ENCODE measurements at places on chromosomes 2 and 18.

- no peak for DNase-seq
Measured at GRCh38 chr18:50562686-50563085, 2.8 kb downstream of the MAPK4 start.

DNA sequence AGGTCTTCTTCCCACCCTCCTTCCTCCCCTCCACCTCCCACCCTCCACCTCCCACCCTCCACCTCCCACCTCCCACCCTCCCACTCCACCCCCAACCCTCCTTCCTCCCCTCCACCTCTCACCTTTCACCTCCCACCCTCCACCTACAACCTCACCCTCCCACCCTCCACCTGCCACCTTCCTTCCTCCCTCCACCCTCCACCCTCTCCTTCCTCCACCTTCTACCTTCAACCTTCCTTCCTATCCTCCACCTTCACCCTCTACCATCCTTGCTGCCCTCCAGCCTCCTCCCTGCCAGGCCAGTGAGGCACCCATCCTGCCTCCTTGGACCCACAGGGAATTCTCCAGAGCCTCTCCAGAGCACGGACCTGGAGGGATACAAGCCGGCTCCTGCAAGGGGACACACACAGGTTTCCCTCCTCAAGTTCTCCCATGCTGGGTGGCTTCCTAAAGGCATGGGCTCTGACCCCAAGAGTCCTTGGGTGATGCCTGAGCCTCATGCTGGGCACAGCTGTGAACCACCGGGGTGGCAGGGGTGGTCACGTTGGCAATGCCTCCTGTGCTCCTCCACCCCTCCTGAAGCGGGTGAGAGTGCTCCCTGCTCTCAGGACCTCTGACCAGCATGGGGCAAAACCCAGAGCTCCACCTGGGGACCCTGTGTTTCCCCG lies 293.0 kb downstream of the NDUFA10 start:
- DNase-seq, result no peak

DNA sequence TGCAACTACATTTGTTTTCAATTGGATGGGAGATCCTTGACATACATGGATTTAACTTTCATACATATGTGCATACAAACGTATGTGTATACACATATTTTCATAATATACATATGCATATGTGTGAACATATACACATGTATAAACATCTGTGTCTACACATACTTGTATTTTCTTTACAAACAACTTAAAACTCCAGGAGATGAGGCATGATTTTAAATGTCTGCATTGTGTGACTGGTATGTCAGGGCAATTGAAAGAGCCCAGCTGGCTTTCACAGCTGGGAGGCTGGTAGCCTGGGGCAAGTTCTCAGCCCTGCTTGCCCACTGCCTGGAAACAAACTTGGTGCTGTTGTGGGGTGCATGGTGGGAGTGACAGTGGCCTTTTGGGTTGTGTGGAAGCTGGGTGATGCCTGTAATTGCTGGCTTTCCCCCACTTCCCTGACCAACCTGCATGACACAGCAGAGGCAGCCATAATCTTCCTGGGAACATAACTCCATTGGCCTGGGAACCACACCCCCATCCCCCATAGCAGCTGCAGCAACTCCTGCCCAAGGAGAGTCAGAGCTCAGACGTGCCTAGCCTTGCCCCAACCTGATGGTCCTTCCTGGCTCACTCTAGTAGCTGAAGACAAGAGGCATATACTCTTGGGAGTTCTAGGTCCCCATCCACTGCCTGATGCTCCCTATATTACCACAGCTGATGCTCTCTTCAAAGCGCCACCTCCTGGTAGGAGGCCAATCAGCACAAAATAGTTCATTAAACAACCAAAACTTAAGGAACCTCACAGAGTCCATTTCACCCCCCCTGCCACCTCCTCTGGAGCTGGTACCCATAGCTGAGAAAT lies 158.3 kb downstream of the CERS6 start:
- DNase-seq, result no peak

DNA sequence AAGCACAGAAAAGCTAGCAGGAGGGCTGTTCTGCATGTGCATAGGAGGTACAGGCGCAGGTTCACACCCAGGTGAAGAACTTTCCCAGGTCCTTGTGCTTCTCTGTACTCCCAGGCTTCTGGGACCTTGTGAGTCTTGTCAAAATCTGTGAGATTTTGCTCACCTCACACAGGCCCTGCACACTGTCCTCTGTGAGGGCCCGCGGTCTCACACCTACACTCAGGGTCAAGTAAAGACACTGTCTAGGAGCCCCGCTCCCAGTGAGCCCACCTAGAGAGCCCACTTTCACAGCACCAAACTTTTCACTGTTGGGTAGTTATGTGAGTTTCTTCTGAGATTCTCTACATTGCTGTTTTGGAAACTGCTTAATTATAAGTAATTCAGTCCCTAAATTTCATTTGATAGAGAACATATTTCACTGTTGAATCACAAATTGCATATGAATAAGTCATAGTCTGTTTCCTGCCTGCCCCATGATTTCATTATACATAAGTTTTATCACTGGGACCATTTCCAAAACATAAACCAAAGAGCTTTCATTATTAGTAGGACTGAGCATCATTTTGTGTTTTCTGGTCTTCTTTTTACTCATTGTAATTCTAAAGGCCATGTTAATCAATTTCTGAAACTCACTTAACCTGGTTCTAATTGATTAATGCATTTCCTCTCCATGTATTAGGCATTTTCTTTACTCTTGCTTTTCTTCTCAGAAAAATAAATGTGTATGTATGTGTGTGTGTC lies 234.2 kb upstream of the SPOPL start:
- DNase-seq, result no peak

DNA sequence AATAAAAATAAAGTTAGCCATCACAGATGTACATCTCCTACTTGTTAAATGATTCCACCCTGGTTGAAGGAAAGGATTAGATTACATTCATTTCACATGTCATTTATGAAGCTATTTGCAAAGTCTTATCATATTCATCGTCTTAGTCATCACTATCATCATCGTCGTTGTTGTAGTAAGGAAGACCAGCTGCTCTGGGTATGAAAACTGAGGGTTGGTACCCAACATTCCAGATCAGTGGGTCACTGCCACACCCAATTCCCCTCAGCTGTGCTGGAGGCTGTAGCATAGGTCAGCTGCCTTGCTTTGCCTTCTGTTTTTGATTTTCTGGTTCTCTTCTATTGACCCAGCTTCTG lies 20.9 kb upstream of the CCBE1 start:
- no peak for DNase-seq

GRCh38 chr2:54469484-54470053 lies 13.4 kb downstream of the SPTBN1 start:
- no peak for DNase-seq

DNA sequence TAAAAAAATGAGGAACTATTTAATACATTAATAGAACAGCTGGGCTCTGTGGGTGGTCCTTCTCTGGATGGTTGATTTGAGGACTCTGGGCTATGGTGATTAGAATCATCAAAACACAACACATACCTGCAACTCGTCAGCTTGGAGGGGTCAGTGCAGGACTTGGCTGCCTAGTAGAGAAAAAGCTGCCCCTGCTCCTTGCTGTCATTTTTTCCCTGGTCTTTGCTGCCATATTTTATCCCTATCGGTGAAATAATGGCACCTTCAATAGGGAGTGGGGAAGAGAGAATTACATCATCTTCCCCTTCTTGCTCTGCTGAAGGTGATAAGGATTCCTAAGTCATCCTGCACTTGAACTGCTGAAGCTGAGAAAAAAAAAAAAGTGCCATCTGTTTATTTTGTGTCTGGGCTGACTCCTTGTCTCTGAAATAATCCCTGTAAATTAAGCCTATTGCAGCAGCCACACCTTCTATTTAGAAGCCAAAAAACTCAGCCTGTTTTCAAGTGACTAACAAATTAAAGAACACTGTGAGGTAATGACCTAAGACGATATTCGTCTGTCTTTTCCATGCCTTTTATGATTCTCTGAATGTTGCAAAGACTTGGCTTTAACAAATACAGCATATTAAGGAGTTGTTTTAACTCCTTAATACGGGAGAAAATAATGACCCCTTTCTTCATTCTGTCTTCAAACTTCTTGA lies 89.3 kb downstream of the ACVR1 start:
- no peak for DNase-seq

DNA sequence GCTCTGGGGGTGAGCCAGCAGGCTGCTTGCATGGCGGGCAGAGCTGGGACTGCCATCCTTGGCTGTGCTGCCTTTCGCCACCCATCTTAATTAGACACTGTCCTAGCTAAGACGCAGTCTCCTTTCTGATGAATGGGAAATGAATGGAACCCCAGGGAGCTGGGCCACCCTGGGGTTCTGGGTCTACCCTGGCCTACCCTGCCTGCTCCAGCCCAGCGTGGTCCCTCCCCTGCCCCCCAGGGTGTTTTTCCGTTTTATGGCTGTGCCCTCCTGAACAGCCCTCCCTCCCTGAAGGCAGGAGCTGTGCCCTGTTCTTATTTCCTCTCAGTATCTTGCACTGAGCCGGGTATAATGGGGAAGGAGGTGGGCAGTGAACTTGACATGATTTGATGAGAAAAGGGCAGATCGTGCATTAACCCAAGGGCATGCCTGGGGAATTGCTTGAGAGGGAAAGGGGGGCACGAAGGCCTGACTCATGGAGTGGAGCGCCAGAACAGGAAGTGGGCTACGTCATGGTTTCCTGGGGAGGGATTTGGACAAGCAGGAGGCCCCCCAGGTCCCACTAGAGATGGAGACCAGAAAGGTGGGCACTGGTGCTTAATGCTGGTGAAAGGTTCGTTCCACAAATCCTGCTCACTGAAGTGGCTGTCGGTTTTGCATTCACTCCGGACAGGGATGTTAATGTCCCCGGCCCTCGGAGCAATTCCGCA lies 165.0 kb downstream of the KLHL29 start:
- DNase-seq, result no peak

- no peak for DNase-seq
Measured at GRCh38 chr18:79926715-79927606, 24.5 kb downstream of the SLC66A2 start.

DNA sequence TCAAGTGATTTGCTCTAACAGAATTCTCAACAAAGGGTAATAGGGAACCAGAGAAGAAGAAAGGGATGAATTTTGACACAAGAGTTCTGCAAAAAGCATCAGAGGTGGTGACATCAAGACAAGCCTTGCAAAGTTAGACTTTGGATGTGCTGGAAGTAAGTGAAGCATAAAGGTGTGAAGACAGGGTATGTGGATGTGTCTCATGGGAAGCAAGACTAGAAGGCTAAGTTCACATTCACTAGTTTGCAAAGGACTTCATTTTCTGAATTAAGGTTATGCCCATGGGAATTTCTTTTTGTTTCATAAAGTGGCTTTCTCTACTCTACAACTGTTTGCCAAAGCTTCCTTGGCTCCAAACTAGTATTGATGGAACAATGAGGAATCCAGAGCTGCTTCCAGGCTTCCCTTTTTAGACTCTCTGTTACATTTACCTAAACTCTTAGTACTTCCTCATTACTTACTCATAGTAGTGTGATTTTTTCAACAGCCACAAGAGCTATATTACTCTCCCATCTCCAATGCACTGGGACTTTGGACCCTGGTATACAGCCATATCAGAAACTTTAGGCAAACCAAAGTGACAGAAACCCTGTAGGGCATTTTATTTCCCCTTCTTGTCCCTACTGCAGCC lies 21.1 kb upstream of the IHH start:
- DNase-seq, result no peak

- DNase-seq, result peak; percentile 43
Measured at GRCh38 chr2:68925295-68925896, 27.3 kb downstream of the GKN2 start.

GRCh38 chr2:143162123-143162837 lies 33.1 kb downstream of the ARHGAP15 start:
- peak; percentile 42 for DNase-seq

- DNase-seq, result no peak
Measured at GRCh38 chr2:207072571-207072970, 93.2 kb downstream of the KLF7 start.

- DNase-seq, result no peak
Measured at GRCh38 chr2:65901756-65902155, 469.4 kb upstream of the SPRED2 start.

- DNase-seq, result no peak
Measured at GRCh38 chr2:86194751-86195054, 559 bp downstream of the IMMT start.

DNA sequence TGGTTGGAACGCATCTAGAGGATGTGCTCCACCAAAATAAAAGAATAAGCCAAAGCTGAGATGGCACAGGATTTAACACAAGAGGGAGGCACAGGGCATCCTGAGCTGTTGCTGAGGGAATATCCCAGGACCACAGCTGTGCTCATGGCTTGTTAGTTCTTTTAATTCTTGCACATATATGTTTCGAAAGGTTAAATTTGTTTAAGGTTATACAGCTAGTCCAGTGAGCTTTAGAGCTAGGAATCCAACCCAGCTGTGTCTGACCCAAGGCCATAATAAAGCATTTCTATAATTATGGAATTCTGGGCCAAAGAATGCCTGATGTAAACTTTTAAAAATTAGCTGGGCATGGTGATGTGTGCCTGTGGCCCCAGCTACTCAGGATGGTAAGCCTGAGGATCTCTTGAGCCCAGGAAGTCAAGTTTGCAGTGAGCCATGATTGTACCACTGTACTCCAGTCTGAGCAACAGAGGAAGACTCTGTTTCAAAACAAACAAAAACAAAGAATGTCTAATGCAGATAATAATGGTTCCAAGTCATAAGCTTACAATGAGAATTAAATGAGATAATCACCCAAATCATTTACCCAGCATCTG lies 66.4 kb upstream of the CCBE1 start:
- no peak for DNase-seq

DNA sequence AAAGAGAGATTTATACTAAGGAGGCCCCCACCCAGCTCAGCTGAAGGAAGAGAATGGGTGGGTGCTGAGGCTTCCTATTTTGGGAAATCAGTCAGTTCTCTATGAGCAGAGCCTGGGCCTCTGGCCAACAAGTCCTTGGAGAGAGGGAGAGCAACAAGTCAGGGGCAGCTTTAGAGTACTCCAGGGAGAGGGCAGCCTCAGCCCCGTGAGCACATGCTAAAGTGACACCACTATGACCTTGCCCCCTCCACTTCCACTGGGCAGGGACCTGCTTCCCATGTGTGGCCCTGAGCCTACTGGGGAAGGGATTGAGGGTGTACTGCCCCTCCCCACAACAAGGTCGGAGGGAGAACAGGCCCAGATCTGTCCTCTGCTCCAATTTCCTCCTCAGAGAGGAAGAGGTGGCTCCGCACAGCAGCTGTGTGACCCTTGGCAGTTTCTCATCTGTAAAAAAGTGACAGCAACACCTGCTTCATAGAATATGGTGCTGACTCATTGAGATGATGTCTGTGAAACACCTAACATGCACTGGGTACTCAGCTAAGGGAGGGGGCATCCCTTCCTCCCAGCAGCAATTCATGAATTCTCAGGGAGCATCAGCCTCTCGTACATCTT lies 72.9 kb downstream of the CLHC1 start:
- DNase-seq, result no peak

- no peak for DNase-seq
Measured at GRCh38 chr2:54402350-54402749, 53.8 kb upstream of the SPTBN1 start.
